ENCODE measurements at places on chromosomes 2 and 18.

- peak; percentile 56 for DNase-seq
Measured at GRCh38 chr2:38465789-38466127, 88.7 kb upstream of the ATL2 start.

- DNase-seq, result no peak
Measured at GRCh38 chr2:72974436-72974754, 57.1 kb downstream of the EMX1 start.

DNA sequence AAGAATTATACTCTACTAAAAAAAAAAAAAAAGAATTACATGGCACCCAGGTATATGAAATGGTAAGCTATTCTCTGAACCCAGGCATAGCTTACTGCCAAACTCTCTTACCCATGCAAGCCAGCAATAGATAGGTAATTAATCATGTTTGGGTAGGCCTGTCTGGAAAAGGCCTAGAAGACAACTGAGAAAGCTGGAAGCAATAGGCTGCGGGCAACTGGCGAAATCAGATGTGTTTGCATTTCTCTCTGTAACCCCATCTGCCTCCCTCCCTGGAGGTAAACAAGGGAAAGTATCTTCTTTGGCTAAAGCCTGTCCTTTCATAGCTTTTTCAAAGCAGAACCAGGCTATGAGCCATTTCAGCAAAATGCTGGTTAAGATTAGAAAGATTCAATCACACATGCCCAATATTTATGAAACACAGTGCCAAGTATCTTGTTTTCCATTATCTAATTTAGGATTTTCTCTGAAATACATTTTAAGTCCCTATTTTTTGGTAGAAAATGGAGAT is 934.8 kb upstream of the DDX18 start:
- DNase-seq, result no peak

GRCh38 chr2:98065808-98066207 is 21.2 kb upstream of the VWA3B start:
- DNase-seq, result no peak

GRCh38 chr2:67290451-67291290 is 106.5 kb upstream of the ETAA1 start:
- DNase-seq, result no peak

- DNase-seq, result no peak
Measured at GRCh38 chr2:8198766-8199382, 483.0 kb upstream of the ID2 start.
